ENCODE measurements at places on chromosomes 13 and 19.

GRCh38 chr19:50736338-50736737 is 13.2 kb downstream of the CLEC11A start:
- DNase-seq = no peak

GRCh38 chr13:99173606-99174005 is 27.0 kb upstream of the UBAC2 start:
- no peak for DNase-seq

DNA sequence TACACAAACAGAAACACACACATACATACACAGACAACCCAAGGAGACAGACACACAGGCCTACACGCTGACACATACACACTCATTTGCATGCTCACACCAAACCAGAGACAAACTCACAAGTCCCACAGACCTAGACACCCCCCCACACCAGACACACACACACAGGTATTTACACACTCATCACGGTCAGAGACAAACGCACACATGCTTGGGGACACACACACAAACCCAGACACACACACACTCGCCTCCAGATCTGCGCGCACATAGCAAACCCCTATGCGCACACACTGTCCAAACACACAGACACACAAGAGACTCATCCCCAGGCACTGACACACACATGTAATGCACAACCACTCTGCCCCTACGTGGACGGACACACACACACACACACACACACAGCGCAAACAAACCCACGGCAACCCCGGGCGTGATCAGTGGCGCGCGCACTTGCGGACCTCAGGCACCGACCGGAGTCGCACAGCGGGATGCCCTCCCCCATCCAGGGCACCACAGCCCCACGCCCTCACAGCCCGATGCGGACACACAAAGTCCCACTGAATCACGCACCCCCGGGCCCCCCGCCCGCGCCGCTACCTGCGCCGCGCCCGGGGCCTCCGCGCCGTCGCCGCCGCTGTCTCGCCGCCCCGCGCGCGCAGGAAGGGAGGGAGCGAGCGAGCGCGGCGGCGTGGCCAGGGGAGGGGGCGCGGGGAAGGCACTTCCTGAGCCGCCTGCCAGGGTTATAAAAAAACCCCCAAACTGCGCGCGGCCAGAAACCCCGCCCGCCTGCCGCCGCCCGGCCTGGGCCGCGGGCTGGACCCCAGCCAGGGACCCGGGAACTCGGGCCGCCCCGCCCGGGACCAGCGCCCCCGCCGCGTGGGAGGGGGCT is at the start of gene ADAMTS10:
Gene ADAMTS10 (minus strand): TSS at position 675 of the 895 bp plus-strand sequence. CDS start 5,005 bp downstream, outside the sequence.
- DNase-seq = no peak

DNA sequence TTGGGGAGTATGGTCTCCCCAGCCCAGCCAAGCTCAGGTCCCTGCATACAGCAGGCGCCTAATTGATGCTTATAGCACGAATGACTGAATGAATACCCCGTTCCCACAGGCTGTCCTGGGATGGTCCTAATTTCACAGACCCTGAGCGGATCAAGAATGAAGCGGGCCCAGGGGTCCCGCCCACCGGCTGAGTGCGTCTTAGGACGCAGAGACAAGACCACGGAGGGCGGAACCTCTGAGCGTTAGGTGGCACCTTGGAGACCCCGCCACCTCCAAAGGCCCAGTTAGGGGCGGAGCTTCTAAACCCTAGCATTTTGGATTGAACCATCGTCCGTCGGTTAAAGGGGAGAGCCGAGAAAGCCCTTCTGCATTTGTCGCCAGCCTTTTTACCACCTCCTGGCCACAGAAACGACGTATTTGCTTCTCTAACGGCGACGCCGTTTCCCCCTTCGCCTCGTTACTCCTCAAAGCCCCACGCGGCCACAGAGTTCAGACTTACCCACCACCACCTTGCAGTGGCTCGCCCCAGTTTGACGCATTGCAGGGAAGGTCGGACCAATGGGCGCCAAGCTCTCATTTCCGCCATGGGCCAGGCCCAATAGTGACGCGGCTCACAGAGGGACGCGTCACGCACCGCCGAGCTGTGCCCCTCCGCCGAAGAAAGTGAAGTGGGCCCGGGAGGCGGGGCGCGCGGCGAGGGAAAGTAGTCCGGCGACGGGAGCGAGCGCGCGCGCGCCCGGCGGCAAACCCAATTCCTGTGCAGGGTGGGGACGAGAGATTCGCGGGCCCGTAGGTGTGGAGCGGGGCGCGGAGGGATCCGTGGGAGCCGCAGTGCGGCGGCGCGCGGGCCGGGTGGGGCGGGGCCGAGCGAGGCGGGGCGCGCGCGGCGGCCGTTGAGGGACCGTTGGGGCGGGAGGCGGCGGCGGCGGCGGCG is 479 bp upstream of the CALM3 start:
- DNase-seq = peak; percentile 96

DNA sequence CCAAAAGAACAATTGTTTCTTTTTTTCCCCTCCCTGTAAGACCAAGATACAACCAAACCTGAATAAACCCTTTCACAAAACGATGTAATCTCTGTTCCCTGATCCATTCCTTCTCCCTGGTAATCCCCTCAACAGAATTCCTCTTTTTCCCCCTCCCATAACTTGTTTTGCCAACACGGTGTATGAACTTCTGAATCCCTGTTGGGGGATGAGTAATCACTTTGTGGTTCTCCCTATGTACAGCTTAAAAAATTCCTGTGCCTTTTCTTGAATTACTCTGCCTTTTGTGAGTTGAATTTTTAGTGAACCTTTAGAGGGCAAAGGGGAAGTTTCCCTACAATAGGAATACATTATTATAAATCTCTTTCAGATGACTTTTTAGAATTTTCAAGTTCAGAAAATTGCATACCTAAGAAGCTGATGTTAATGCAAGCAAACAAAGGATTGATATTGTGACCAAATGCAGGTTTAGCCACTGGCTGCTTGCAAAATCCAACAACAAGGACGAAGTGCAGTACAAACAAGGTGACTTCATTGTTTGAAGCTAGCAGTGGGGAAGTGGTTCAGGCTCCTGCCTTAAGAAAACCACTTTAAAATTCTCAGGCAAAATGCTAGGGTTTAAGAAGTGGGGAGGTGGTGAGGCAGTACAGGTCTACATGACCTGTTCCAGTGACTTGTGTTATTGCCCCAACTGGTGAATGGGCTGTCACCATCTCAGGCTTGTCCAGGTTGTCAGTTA is 15.0 kb upstream of the EPSTI1 start:
- no peak for DNase-seq

GRCh38 chr13:34028496-34029442 is 210.8 kb downstream of the RFC3 start:
- no peak for DNase-seq

DNA sequence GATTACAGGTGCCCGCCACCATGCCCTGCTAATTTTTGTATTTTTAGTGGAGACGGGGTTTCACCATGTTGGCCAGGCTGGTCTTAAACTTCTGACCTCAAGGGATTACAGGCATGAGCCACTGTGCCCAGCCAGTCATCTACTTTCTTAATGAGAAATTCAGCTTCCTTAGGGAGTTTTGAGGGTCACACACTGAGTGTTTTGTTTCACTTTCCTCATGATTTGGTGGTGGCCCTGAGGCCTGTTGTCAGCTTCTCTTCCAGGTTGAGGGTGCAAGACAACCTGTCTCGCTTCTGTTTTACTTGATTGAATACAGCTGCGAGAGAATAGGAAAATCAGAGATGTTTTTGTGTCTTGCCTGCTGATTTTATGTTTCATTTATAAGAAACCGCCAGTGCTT is 9.9 kb downstream of the FRY start:
- DNase-seq = no peak

DNA sequence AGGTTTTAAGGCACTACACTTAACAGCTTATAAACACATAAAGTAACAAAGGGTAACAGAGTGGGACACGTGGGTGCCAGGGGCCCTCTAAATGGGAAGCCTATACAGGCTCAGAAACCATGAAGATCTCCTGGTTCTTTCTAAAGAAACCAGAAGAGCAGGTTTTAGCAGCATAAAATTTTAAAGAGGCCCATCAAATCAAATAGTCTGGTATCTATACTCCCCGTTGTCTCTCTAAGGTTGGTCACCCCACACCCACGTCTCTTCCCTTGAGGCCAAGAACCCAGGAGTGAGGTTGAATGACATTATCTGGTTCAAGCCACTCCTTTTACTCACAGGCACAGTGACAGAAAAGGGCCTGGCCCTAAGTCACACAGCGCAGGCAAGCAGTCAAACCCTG is 4.6 kb upstream of the DYRK1B start:
- no peak for DNase-seq

DNA sequence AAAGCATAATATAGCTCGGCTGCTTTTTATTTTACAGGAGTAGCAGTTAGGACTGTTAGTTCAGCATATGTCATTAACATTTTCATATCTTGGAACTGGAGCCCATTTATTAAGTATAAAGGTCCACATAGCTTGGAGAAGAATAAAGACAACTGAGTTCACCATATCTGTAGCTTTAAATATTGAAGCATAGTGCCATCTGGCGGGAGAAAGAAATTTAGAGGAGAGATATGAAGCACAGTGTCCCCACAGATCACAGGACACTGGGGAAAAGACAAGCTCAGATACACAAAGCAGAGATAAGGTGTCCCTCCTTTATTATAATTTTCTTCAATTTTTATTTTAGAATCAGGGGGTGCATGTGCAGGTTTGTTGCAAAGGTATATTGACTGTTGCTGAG is 104.7 kb upstream of the FREM2 start:
- DNase-seq = no peak

DNA sequence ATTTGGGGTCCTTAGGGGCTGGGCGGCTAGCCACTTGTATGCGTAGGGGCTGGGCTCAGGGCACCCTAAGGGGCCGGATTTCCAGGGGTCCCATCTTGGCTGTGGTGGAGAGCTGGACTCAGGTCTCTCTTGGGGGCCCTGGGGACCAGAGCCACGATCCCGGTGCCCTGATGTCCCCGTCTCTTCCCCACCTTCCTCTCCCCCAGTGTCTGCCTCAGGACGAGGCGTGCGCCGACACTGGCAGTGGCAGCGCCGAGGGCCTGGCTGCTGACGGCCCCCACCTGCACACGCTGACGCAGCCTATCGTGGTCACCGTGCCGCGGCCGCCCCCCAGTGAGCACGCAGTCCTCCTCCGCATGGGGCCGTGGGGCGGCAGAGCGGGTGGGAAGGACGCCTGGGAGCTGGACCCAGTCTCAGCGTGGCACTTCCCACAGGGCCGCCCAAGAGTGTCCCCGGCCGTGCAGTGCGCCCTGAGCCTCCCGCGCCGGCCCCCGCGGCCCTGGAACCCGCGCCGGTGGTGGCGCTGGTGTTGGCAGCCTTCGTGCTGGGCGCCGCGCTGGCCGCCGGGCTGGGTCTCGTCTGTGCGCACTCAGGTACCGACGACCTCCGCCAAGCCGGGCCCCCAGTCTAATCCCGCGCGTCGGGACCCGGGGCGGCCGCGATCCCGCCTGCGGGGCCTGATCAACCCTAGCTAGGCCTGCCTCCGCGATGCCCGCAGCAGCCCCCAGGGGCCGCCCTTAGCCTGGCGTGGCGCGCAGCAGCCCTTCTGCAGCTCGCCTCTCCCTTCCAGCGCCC is 2.7 kb upstream of the SNAPC2 start:
- DNase-seq = peak; percentile 68

- DNase-seq = no peak
These were observed 748 bp upstream of the ZNF552 start for GRCh38 chr19:57815247-57816075.

DNA sequence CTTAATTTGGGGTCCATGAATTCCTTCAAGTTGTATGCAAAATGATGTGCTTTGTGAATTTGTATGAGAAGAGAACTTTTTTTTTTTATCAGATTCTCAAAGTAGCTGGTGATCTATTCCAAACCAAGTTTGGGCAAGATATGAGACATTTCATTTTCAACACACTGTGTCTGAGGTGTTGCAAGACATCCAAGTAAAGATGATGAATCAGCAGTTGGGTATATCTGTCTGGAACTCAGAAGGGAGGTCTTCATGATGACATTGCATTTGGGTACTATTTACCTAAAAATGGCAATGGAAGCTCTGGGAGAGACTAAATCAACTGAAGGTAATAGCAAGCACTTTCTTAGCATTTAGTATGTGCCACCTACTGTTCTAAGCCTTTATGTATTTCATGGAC is 2.8 kb downstream of the FAM124A start:
- DNase-seq = no peak

- no peak for DNase-seq
These were observed 486 bp upstream of the SPINT2 start for GRCh38 chr19:38263689-38264485.

GRCh38 chr19:47226426-47227351 is 4.3 kb downstream of the BBC3 start:
- peak; percentile 93 for DNase-seq

DNA sequence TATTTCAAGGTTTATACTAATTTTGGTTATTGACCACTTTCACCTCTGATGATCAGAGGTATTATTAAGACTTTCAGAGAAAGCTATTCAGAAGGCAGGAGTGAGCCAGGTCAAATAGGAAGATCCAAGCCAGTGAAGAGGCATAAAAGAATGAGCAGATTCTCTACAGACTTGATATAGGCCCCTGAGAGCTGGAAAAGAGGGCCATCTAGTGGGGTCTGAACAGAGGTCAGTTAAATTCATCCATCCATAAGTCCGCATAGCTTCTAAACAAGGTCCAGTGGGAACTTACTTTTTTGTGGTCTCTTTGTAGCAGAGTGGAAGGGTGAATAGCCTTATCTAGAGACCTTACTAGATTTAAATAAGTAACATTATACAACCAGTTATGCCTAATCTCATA is 126.6 kb upstream of the UFM1 start:
- DNase-seq = no peak

DNA sequence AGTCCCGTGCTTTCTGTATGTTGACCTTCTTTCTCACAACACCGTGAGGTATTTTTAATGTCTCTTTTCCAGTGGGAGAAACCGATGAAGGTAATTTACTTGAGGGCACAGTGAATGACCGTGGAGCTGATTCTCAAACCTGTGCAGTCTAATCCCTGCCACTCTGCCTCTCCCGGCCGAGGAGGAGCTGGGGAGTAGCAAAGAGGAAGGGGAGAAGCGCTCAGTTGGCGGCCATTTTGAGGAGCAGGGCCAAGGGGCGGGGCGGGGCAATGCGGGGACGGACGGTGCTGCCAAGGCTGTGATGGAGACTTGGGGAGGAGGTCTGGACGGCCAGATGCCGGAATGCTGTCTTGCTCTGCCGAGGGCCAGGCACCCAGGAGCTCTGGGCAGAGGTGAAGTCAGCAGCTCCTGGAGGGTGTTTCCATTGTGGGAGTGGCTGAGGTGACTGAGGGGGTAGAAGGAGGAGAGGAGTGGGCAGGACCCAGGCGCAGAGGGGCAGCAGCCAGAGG is 12.4 kb upstream of the RANBP3 start:
- no peak for DNase-seq

GRCh38 chr19:29532097-29532496 is 6.3 kb downstream of the VSTM2B start:
- DNase-seq = no peak

- DNase-seq = peak; percentile 65
These were observed 1.6 kb upstream of the DIRAS1 start for GRCh38 chr19:2722541-2723344.
